ENCODE measurements at places on chromosomes 11 and 22.

- DNase-seq, result no peak
Measured at GRCh38 chr11:77580712-77581337, 8.9 kb upstream of the AQP11 start.

GRCh38 chr22:46798041-46798365, 35.6 kb downstream of the TBC1D22A start:
- no peak for DNase-seq

DNA sequence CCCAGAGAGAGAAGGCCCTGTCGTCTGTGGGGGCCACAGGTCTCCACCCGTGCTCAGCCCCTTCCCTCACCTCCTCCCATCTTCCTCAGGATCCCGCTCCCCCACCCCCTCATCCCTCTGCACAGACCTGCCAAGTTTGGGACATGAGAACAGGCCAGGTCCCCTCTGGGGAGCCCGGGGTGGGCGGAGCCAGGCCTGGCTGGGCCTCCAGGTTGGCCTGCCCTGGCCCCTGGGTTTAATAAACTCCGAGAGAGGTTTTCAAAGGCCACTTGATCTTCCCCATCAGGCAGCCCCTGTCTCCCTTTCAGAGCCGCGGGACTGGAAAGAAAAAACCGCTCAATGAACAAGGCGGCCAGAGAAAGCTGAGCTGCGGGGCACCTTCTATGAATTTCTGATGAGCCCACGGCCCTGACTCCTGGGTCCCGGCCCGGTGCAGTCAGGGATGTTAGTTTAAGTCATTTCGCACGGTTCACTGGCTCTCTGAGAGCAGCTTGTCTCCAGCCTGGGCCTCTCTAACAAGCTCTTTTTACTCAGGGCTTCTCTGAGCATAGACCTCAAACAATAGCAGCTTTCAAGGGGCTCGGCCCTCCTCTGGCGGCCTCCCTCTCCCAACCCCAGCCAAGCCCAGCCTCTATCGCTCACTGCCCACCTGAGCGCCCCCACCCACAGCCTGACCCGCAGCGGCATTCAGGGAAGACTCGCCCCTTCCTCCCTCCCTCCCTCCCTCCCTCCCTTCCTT, 64.8 kb downstream of the RPUSD4 start:
- DNase-seq, result no peak

- DNase-seq, result no peak
Measured at GRCh38 chr22:28435140-28435768, 244.4 kb downstream of the TTC28 start.

- no peak for DNase-seq
Measured at GRCh38 chr22:17115945-17116565, 5.1 kb downstream of the TMEM121B start.

GRCh38 chr11:44005956-44006355, 41.8 kb upstream of the ACCSL start:
- no peak for DNase-seq

- DNase-seq, result peak; percentile 49
Measured at GRCh38 chr11:13465909-13466371, 2.9 kb upstream of the BTBD10 start.

- no peak for DNase-seq
Measured at GRCh38 chr22:45334528-45334927, 24.8 kb downstream of the FAM118A start.

DNA sequence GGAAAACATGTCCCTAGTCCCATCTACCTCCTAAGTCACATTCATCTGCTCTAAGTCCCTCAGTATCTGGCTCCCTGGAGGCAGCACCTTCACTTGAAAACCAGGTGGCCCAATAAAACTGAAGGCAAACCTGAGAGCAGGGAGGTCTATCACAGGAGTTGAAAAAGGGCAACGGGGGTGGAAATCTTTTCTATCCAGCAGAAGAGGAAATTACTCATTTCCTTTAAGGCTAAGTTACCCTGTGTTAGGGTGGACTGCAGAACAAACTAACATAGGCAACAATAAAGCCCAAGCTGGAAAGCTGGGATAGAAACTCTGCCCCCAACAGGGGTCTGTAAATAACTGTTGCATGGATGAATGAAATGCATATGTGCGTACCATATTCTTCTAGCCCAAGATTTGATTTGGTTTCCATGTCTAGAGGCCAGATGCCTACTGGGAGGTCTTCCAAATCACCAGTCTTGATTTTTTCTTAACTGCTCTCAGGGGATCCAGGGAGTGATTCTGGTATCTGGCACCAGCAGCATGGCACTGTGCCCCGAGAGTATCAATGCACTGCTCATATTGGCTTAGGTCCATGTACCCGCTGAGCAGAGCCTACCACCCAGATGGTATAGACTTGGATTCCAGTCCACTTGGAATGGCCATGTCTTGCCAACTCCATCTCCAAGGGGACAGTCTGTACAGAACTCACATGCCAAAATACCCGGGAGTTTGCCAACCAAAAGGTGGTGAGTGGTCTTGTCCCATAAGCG, 350.0 kb upstream of the NCAM1 start:
- peak; percentile 27 for DNase-seq

- no peak for DNase-seq
Measured at GRCh38 chr11:69294571-69295078, 670 bp downstream of the MYEOV start.

- DNase-seq, result no peak
Measured at GRCh38 chr11:980438-981357, 55.0 kb downstream of the AP2A2 start.

DNA sequence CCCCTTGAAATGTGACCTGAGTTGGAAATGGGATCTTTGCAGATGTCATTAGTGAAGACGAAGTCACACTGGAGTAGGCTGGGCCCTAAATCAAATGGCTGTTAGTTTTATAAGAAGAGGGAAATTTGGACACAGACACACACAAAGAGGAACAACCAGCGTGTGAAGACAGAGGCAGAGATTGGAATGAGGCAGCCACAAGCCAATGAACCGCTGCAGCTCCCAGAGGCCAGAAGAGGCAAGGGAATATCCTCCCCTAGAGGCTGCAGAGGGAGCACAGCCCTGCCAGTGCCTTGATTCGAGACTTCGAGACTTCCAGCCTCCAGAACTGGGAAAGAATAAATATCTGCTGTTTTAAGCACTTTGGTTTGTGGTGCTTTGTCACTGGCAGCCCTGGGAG, 484.5 kb downstream of the MN1 start:
- DNase-seq, result peak; percentile 44
